ENCODE measurements at places on chromosomes 5 and 9.

DNA sequence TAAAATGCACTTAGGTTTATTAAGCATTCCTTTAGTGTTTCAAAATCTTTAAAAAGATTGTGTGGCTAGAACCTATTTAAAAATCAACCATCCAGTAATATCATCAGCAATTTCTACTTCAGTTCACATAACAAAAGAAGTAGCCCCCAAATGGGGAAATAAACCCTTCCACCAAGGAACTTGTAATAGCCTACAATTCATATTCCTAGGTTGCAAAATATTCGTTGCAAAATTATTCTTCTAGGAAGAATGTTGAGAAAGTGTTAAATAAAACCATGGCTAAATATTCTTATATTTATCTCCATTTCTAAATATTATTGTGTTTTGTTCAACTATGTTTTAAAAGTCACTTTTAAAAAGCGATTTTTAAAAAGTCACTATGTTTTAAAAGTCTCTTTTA, 177.9 kb upstream of the PRLR start:
- DNase-seq: no peak

- no peak for DNase-seq
Measured at GRCh38 chr9:132757016-132757415, 86.8 kb downstream of the GTF3C4 start.

DNA sequence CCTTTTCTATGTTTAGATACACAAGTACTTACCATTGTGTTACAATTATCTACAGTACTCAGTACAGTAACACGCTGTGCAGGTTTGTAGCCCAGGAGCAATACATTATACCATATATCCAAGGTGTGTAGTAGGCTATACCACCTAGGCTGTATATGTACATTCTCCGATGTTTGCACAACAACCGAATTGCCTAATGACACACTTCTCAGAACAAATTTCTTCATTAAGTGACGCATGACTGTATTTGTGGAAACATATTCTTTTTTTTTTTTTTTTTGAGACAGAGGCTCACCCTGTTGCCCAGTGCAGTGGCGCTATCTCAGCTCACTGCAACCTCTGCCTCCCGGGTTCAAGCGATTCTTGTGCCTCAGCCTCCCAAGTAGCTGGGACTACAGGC, 4.0 kb upstream of the RAD23B start:
- DNase-seq: no peak

- no peak for DNase-seq
Measured at GRCh38 chr9:137945581-137945980, 68.0 kb downstream of the CACNA1B start.

DNA sequence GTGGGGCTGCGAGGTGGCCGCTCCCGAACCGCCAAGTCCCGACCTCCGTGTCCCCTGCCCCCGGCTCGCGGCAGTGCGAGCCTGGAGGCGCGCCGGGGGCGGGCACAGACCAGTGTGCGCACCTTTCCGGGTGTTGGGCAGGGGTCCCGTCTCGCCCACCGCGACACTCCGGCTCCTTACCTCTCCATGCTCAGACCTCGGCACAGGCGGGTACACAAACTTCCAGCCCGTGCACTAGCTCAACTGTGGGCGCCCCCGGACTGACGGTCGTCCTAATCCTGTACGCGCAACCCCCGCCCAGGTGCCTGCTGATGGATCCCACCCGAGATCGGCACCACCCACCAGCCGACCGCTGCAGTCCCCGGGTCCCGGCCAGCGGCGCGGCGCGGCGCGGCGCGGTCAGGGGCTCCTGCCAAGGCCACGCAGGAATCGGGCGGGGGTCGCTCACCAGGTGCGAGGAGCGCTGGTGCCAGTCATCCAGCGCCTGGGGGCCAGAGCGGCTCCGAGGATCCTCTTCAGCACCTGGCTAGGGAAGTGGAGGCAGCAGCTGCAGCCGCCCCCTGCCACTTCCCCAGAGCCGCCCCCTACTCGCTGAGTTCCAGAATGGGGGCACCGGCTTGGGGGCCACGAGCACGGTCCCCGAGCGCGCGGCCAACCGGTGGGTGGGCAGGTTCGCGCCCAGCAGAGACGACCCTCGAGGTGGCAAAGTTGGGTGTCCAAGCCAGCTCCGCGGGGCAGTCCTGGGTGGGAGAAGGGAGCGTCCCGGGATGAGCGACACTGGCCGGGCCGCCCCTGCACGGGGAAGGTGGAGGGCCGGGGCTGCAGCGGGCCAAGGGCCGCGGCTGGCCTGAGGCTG, 511 bp downstream of the SEMA5A start:
- no peak for DNase-seq
